ENCODE measurements at places on chromosomes 1 and 21.

GRCh38 chr1:16915627-16915973 lies 6.1 kb upstream of the CROCC start:
- DNase-seq, result no peak

DNA sequence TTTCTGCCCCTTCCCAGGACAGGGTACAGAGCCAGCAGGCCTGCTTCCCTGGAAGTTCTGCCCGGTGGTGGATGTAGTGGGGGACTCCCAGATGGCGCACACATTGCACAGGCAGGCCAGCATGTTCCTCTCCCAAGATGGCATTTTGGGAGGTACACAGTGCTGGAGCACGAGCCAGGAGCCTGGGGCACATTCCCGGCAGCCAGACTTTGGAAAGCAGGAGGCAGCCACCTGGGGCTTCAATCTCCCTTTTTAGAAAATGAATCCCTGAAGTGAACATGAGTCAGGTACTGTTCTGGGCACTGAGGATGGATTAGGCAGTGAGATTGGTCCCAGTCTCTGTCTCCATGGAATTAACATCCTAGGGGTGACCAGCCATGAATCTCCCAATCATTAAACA lies 56.9 kb downstream of the RUNX1 start:
- no peak for DNase-seq

GRCh38 chr1:245261786-245262185 lies 107.0 kb downstream of the KIF26B start:
- DNase-seq, result no peak

DNA sequence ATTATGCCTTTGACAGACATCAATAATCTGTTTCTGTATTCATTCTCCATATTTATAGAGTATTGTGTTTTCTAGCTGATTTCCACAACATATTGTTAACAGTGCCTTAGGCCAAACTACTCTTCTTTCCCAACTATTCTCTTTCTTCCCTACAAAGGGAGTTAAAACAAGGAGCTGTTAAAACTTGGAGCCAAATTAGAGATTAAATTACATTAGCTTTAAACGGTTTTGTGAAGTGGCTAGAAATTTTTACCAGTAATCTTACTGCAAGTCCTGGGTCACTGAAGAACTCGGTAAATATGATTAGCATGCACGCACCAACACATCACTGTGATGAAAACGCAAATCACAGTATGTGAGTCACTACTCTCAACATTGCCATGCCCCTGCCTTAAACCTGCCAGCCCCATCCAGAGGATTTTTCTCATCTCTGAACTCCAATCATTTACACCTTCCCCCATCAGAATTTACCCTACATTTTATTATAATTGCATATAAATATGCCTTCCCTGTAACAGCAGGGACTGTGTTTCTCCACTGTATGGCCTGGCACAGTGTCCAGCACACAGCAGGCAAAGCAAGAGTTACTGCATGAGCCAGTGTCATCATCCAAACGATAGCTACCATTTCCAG lies 1.5 kb upstream of the PRDX6 start:
- DNase-seq, result peak; percentile 35

GRCh38 chr1:40383488-40384412 lies 10.2 kb downstream of the SMAP2 start:
- DNase-seq, result peak; percentile 49

GRCh38 chr1:10713614-10714013 lies 82.8 kb downstream of the CASZ1 start:
- DNase-seq, result no peak

GRCh38 chr21:14273736-14274538 lies 58.0 kb downstream of the RBM11 start:
- no peak for DNase-seq

GRCh38 chr1:241632987-241633386 lies 7.2 kb downstream of the CHML start:
- no peak for DNase-seq

- DNase-seq, result no peak
Observed at GRCh38 chr1:234474375-234474774, 4.6 kb downstream of the TARBP1 start.

- peak; percentile 48 for DNase-seq
Observed at GRCh38 chr1:60765204-60765603, 317.2 kb upstream of the NFIA start.

GRCh38 chr1:201115390-201115937 lies 3.2 kb upstream of the CACNA1S start:
- DNase-seq, result no peak

DNA sequence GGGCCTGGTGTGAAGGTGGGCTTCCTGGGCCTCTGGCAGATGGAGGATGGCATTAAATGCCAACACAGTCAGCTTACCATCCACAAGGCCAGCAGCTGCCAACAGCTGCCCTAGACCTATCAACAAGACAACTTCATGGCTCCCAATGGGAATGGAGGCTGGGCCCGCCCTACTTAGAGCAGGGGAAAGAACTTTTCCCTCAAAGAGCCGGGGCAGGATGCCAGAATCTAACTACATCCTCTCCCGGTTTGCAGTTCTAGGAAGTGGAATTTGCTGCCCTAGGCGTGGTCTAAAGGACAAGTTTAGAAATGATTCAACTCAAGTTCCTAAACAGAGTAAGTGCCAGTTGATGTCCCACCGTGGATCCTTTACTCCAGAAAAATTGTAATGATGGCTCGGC lies 13.1 kb downstream of the ICMT start:
- no peak for DNase-seq

DNA sequence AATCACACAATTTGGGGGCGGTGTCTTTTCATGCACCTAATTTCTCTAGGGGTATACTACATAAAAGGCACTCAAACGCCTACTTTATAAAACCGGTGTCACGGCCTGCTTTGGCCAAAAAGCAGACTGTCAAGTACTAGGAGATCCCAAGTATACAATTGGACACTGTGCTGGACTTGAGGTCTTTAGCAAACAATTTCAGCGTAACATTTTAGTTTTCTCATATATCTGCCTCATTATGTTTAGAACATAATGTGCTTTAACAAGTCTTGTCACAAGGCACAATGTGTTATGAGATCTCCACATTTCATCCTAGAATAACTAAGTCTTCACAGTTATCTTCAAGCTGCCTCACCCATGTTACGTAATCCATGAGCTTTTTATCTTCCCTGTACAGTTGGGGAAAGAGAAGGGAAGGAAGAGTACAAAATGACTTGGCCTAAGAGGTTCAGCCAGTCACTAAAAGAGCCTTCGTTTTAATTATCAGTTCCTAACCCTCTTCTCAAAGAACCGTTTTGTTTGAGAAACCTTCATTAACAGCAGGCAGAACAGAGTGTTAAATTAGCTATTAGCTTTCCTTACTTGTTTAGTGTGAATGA lies 1.7 kb downstream of the SSX2IP start:
- DNase-seq, result no peak

DNA sequence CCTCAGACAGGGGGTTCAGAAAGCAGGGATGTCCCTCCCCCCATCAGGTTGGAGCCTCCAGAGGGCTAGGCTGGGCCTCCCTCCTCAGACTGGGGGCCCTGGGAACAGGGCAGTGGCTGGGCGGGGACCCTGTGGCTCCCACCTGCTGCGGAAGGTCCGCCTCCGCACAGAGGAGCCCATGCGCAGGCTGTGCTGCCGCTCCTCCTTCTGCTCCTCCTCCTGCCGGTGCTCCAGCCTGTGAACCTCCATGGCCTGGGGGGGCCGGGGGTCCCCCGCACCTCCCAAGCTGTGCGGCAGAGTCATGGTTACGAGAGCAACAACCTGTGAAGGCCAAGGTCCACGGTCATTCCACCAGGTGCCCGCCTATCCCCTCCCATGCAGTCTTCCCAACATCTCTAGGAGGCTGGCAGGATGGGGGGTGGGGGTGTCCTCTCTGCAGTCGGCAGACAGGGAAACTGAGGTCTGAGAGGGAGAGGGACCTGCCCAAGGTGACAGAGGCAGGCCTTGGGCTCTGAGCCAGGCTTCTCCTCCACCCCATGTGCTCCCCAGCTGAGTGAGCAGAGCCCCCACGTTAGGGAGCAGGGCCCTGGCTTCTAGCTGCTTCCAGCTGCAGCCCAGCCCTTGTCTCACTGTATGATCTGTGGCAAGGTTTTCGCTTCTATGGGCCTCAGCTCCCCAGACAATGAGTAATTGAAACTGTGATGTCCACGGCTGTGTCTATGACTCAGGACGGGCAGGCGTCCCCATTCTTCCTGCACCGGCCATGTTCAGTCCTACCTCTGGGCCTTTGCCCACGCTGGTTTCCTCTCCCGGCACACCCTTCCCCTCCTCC lies 3.4 kb downstream of the MYOM3 start:
- no peak for DNase-seq

DNA sequence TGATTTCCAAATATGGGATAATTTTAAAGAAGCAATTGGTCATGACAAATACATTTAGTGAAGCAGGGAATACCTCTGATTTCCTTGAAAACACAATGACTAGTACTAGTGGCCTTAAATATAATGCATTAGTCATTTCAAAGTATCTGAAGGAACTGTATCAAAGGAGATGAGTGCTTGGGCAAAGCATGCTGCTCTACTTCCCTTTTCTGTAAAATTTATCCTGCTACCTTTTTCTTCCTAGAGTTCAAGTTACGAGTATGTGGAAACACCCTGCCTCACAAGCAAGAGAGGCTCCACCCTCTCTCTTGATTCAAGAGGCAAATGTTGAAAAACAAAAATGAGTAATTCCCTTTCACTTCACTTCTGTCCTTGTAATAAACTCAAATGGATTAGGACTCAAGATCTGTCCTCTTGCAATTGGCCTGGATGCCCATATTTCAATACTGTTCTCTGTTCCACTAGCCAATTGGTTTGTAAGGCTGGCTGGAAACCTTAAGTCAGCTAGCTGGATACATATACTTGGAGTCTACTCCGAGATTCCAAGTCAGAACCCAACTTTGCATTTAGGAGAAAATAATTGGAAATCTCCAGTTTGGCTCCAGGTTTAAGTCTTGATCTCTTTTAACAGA lies 92.5 kb downstream of the CDC42BPA start:
- no peak for DNase-seq

DNA sequence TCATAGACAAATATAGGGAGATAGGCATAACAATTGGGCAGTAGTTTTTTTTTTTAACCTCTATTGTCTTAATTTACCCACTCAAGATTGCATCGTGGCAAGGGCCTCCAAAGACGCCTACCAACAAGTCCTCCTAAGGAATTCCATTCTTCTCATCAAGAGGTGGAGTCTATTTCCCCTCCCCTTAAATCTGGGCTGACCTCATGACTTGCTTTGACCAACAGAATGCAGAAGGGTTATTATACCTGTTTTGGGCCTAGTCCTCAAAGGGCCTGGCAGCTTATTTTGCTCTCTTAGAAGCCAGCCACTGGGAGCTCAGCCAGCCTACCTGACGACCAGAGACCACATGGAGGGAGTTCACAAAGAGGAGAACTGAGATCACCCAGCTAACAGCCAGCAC lies 92.3 kb downstream of the COQ8A start:
- DNase-seq, result no peak

- DNase-seq, result no peak
Observed at GRCh38 chr1:93702828-93703183, 21.2 kb upstream of the BCAR3 start.

GRCh38 chr1:20721117-20722061 lies 3.6 kb upstream of the KIF17 start:
- DNase-seq, result no peak

- no peak for DNase-seq
Observed at GRCh38 chr1:103273106-103273505, 164.8 kb upstream of the COL11A1 start.

- DNase-seq, result peak; percentile 99
Observed at GRCh38 chr1:10962483-10962882, 50.0 kb upstream of the TARDBP start.

DNA sequence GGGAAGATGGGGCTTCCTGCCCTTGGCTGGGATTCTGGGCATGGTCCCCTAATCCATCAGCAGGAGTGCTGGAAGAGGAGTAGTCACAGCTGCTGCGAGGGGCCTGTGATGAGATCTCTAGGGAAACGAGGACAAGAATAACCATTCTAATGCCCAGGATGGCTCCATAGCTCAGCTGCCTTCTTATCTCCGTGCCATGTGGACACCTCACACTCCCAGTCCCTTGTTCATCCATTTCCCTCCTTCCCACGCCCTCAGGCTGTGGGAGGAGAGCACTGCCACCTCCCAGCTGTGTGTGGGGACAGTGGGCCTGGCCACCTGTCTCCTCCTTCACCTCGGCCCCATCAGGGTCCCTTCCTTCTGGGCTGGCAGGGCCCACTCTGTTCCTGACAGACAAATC lies 16.1 kb upstream of the ETV3 start:
- no peak for DNase-seq

- DNase-seq, result no peak
Observed at GRCh38 chr1:39640861-39641260, 1.4 kb upstream of the HEYL start.

DNA sequence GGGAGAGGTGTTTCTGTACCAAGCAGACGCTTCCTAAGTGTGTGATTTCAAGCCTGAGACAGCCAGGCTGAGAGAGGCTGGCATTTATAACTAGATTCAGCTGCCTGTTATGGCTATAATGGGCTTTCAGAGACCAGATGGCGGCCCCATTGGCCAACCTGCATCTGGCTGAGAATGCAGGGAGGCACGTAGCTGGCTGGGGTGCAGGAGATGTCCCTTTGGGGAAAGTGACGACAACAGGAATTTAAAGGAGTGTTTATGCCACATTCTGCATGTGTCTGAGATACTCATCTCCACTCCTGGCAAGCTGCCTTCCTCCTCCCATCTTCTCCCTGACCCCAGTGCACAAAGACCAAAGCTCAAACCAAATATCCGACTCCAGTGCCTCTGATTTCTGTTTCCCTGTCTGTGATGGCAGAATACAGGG lies 21.3 kb upstream of the CCDC190 start:
- DNase-seq, result peak; percentile 75

DNA sequence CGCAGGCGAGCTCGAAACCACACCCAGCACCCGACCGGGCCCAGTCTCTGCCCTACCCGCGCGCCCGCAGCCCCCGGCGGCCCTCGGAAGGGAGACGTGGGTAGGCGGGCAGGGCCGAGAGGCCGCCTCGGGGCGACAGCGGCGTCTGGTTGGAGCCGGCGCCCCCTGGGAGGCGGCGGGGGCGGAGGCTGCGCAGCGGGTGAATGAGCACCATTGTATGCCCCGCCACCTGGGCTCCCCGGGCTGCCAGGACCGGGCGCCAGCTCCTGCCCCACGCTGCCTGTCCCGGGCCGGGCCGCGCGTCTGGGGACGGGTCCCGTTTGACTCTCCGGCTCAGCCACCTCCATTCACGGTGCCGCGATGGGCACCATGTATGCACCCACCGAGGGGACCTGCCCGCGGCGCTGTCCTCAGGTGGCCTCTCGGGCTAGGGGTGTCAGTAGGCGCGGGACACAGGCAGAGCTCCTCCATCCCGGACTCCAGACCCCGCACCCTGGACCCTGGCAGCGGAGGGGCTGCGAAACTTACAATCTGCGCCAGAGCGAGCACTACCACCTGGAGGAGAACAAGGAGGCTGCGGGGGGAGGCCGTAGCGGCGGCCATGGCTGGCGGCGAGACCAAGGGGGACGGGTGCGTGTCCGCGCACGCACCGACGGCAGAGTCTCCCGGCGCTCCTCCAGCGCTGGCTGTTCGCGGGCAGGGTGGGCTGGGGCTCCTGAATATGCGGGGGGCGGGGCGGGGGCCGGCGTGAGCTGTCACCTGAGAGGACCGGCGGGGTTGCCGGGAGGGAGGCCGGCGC lies at the start of gene COL9A2:
Gene COL9A2 (minus strand): TSS at position 692 of the 799 bp plus-strand sequence. CDS start 89 bp downstream, at position 603.
- DNase-seq, result peak; percentile 82

Measured in NCI-H1092 treated with DMSO at 0.1 percent for 48 hours (cell line).